Stimulated activated CD8-positive, alpha-beta memory T cell treated with anti-CD3 and anti-CD28 coated beads, Interleukin-7, amount 100 ng/mL, for 4 hours (primary cell): ENCODE measurements at places on chromosomes 6 and 20.

- DNase-seq: no peak
These were observed 97.9 kb upstream of the MTHFD1L start for GRCh38 chr6:150767571-150768018.

DNA sequence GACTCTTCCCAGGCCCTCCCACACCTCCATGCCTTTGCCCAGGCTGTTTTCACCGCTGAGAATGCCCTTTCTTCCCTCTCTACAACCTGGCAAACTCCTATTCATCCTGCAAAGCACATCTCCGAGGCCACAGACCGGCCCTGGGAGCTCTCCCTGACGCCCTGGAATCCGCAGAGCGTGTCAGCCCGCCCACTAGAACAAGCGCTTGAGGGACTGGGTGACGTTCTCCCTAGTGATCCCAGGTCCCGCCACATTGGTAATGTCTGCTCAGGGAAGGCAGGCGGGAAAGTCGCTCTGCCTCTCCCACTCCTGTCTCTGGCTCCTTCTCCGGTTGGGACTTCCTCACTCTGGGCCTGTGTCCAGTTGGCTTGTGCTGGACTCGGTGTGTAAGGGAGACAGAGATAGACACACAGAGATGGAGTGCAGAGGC is 61.6 kb downstream of the SRC start:
- DNase-seq: no peak

DNA sequence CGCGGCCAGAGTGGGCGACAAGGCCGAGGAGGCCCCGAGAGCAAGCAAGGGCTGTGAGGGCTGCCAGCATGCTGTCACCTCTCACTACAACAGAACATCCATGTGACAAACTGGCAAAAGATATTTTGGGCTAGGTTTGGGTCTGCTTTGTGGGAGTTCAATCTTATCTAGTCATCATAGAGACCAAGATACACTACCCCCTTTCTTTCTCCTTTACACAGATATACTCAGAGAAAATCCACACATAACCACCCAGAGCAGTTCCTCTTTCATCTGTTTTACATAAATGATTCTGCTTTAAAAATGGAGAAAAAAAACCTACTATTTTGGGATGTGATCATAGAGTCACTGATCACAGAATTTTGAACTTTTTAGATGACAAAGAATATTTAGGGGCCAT is 16.8 kb downstream of the SOX4 start:
- DNase-seq: no peak

- no peak for DNase-seq
These were observed 10.4 kb upstream of the FKBPL start for GRCh38 chr6:32140420-32141046.

DNA sequence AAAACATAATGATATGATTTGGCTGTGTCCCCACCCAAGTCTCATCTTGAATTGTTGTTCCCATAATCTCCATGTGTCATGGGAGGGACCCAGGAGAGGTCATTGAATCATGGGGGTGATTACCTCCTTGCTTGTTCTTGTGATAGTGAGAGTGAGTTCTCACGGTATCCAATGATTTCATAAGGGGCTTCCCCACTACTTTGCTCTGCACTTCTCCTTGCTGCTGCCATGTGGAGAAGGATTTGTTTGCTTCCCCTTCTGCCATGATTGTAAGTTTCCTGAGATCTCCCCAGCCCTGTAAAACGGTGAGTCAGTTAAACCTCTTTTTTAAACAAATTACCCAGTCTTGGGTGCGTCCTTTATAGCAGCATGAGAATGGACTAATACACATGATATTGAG is 156.8 kb upstream of the PLCB4 start:
- DNase-seq: no peak

GRCh38 chr6:111552958-111553357 is 52.7 kb downstream of the TRAF3IP2 start:
- no peak for DNase-seq

- no peak for DNase-seq
These were observed 12.6 kb downstream of the TAB2 start for GRCh38 chr6:149330133-149330532.

DNA sequence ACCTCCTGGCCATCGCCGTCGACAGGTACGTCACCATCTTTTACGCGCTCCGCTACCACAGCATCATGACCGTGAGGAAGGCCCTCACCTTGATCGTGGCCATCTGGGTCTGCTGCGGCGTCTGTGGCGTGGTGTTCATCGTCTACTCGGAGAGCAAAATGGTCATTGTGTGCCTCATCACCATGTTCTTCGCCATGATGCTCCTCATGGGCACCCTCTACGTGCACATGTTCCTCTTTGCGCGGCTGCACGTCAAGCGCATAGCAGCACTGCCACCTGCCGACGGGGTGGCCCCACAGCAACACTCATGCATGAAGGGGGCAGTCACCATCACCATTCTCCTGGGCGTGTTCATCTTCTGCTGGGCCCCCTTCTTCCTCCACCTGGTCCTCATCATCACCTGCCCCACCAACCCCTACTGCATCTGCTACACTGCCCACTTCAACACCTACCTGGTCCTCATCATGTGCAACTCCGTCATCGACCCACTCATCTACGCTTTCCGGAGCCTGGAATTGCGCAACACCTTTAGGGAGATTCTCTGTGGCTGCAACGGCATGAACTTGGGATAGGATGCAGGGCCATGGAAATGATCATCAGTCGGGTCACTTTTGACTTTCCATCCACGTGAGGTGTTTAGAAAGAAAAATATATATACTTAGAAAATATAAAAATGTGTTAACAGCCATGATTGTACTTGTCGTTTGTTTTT is 868 bp downstream of the MC3R start:
- DNase-seq: no peak

- DNase-seq: no peak
These were observed 40.2 kb upstream of the IFNGR1 start for GRCh38 chr6:137259349-137259748.

GRCh38 chr6:124430740-124431318 is 531.4 kb upstream of the RNF217 start:
- DNase-seq: no peak

GRCh38 chr6:157268396-157268795 is 54.9 kb downstream of the TMEM242 start:
- no peak for DNase-seq

DNA sequence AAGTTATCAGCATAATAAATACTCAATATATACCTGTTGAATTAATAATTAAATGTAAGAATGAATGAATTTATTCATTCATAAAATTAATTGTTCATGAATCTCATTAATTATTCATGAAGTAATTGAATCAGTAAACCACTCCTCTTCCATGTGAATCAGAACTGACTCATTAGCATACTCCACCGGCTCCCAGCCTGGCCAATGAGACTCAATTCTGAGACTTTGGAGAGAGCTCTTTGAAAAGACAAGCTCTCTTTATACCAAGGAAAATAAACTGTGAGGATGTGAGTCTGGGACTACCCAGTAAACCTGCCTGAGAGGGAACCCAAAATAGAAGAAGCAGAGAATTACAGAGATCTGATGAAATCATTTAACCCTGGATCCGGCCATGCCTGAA is 8.4 kb upstream of the SLC2A10 start:
- DNase-seq: no peak

GRCh38 chr6:36319436-36319762 is 17.3 kb downstream of the BNIP5 start:
- no peak for DNase-seq

GRCh38 chr6:38234934-38235682 is 404.6 kb downstream of the BTBD9 start:
- DNase-seq: no peak

- DNase-seq: no peak
These were observed 43.6 kb downstream of the NHLRC1 start for GRCh38 chr6:18078866-18079265.

- DNase-seq: no peak
These were observed 899.4 kb upstream of the FLRT3 start for GRCh38 chr20:15236812-15237211.

DNA sequence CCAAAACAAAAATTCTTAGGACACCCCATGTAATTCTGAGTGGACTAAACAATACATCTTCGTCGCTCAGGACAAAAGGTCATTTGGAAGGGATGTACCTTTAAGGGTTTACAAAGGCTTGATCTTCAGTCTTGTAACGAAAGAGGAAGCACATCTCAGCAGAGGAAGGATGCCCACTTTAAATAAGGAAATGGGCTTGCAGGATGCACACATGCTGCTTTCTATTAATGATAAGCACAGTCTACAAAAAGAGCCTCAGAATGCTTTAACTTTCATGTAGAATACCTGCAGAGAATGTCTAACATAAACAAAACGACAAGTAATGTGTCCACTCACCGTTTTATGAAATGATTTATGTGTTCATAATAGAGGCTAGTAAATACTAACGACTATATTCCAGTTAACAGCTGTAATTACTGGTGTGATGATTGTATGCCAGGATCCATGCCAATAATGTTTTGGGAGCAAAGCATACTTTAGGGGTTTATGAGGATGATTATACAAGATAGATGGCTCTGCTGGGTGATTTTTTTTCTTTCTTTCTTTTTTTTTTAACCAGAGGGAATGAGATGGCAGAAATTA is 216.9 kb downstream of the GMDS start:
- DNase-seq: no peak

DNA sequence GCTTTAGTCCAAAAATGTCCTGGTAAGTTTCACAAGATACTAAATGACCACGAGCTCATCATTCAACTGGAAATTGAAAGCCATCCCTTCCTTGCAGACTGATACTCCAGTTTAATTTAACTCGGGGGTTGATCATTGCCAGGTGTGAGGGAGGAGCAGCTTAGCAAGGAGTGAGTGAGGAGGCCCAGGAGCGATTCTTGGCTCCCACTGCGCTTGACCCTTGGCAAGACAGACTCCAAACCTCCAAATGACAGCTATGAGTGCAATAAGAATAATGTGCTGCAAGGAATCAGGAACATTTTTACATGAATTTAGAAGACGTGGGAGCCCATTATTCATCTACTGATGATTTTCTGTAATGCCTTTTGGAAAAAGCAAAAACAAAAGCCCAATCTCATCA is 64.9 kb downstream of the LAMA4 start:
- DNase-seq: no peak

- DNase-seq: no peak
These were observed 113.1 kb downstream of the JAG1 start for GRCh38 chr20:10560686-10561085.
